ENCODE measurements at places on chromosomes 1 and 21.
A peak's percentile ranks its signal among the peaks of the same experiment; 100 is the strongest.

DNA sequence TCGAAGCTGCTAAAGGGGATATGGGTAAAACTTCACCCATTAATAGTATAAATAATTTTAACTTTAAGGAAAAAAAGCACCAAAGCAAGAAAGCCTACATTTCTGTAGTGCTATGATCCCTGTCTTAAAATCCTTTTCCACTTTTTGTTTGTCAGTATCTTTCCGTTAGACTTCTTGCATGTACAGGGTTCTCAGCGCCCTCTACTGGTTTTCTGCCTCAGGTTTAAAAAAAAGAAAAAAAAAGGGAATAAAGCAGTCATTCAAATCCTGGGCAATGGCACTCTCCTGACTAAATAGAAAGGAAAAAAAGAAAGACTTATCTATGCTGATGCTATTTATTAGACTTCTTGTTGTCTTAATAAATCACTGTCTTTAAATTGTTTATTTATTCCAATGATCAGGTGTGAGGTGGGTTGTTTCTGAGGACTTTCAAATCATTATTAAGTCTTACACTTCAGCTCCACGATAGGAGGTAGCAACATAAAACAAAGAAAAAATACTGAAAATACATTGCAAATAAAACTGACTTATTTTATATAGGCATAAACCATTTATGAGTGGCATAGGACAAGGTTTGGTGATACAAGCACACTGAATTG is 475.4 kb upstream of the NR5A2 start:
- peak; percentile 48 for DNase-seq

DNA sequence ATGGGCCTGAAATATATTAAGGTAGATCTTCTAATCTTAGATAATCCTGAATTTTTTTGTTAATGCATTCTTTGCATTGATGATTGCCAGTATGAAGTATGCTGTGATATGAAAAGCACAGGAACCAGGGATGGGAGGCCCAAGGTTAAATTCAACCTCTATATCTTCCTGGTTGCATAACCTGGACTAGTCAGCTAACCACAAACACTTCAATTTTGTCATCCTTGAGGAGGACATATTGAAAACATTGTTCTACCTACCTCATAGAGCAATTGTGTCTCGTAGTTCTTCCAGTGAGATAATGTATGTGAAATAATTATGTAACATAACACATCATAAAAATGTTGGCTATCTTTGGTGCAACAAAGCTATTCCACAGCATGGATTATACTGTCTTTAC is 25.6 kb downstream of the PDC start:
- no peak for DNase-seq

- DNase-seq: no peak
Observed at GRCh38 chr21:24027396-24027795, 1579.9 kb downstream of the MRPL39 start.

DNA sequence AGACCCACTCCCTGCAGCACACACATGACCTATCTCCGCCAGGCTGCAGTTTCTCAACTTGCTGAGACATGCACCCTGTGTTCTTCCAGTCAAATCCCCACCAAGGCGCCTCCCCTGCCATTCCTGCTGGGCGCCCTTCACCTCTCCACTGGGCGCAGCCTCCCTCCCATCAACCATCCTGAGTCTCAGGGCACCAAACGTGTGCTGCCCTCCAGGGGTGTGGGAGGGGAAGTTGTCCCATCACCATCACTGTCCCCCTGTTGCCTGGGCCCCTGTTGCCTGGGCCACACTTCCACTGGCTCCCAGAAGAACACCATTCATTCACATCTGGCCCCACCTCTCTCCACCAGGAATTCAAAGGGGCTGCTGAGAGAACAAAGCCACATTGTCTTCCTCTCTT is 44.9 kb upstream of the EFHD2 start:
- no peak for DNase-seq

DNA sequence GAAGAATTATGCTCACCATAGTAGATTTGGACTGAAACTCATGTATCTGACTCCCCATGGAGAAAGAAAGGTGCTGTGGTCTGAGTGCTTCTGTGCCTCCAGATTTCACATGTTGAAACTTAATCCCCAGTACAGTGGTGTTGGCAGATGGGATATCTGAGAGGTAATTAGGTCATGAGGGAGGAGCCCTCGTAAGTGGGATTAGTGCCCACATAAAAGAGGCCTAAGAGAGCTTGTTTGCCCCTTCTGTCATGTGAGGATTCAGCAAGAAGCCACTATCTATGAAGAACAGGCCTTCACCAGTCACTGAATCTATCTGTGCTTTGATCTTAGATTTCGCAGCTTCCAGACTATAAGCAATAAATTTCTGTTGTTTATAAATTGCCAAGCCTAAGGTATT is 150.1 kb downstream of the PLPP3 start:
- DNase-seq: no peak

DNA sequence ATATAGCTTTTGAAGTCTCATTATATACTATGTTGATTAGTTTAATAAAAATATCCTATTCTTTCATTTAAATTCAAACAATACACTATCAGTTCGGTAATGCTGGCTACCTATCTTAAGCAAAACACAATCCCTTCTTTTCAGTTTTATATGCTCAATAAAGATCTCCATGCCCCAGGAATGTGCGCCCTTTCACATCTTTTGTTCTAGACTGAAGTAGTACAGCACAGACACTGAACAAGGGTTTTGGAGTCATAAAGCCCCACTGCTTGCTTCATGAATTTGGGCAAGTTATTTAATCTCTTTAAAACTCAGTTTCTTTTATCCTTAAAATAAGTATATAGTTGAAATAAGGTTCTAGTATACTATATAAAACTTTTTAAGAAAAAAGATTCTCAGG is 22.4 kb downstream of the SYDE2 start:
- DNase-seq: no peak

- peak; percentile 16 for DNase-seq
Observed at GRCh38 chr1:110053552-110054428, 16.7 kb downstream of the ALX3 start.

- DNase-seq: no peak
Observed at GRCh38 chr1:51551081-51551480, 32.0 kb upstream of the EPS15 start.

- DNase-seq: no peak
Observed at GRCh38 chr1:187691439-187691838, 862.7 kb downstream of the PLA2G4A start.

- no peak for DNase-seq
Observed at GRCh38 chr1:171961861-171962260, 120.6 kb downstream of the DNM3 start.

- DNase-seq: no peak
Observed at GRCh38 chr1:6927626-6928025, 142.4 kb downstream of the CAMTA1 start.

DNA sequence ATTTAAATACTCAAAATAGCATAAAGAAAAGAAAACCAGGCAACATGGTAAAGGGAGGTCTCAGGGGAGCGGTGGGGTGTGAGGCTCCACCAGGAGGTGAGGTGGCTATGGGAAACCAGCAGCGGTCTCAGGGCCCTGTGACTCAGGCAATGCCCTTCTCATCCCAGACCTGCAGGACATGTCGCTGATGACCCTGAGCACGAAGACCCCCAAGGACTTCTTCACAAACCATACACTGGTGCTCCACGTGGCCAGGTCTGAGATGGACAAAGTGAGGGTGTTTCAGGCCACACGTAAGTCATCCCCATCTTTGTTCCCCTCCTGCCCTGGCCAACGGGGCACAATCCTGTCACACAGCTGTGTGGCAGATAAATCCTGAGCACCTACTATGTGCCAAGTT is 31.5 kb downstream of the PADI4 start:
- no peak for DNase-seq

GRCh38 chr1:151988405-151988923 is 5.2 kb downstream of the S100A10 start:
- no peak for DNase-seq

GRCh38 chr1:248871837-248872401 is 13.0 kb upstream of the ZNF692 start:
- no peak for DNase-seq

All from NCI-H1092 treated with DMSO at 0.1 percent for 48 hours (cell line).